ENCODE measurements at places on chromosomes 1 and 21.

DNA sequence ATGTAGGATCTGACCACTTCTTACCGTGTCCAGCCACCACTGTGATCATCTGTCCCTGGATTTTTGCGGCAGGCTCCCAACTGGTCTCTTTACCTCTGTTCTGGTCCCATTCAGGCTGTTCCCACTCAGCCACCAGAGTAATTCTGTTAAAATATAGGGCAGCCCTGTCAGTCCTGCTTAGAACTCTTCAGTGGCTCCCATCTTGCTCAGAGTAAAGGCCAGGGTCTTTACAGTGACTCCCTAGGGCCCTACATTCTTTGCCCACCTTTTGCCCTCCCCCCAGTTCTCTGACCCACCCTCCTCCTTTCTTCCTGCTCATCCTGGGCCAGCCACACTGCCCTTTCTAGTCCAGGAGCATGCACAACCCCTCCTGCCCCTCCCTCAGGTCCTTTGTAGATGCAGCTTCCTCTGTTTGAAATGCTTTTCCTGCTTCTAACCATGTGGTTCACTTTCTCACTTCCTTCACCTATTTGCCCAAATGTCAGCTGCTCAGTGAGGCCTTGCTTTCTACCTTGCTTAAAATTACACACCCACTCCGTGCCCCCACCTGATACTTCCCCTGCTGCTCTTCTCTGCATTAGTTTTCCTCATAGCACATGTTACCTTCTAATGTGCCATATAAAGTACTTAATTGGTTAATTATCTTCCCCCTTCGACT, 7.8 kb downstream of the UBIAD1 start:
- no peak for DNase-seq

- no peak for DNase-seq
Measured at GRCh38 chr1:39405358-39405757, 86.1 kb upstream of the BMP8A start.

DNA sequence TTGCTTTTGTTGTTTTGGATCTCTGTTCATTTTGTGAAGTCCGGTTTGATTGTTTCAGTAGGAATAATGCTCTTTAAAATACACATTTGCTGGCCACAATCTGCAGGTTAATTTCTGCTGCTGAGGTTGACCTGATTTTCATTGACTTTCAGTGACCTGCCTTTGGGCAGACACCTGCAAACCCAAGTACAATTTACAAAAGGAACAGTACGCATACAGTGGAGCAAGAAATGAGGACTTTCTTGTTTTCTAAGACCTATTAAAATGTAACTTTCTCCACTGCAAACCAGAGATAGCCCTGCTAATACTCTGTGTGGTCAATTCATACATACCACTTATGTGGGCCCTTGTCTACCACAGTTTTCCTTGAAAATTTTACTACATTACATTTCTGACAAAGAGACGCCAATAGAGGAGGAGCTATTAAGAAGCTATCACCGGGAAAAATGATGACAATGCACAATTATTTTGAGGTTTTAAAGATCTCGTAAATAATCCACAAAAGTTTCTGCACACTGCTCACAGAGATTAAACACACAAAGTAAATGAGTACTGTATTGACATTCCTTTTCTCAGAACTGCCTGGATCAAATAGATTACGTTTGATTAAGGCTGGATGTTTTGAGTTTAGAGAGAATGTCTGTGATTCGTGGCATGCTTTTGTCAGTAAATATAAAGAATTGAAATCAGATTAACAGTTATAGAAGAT, 141.9 kb downstream of the SDCCAG8 start:
- no peak for DNase-seq

- peak; percentile 60 for DNase-seq
Measured at GRCh38 chr1:2300851-2301606, 72.9 kb downstream of the SKI start.

DNA sequence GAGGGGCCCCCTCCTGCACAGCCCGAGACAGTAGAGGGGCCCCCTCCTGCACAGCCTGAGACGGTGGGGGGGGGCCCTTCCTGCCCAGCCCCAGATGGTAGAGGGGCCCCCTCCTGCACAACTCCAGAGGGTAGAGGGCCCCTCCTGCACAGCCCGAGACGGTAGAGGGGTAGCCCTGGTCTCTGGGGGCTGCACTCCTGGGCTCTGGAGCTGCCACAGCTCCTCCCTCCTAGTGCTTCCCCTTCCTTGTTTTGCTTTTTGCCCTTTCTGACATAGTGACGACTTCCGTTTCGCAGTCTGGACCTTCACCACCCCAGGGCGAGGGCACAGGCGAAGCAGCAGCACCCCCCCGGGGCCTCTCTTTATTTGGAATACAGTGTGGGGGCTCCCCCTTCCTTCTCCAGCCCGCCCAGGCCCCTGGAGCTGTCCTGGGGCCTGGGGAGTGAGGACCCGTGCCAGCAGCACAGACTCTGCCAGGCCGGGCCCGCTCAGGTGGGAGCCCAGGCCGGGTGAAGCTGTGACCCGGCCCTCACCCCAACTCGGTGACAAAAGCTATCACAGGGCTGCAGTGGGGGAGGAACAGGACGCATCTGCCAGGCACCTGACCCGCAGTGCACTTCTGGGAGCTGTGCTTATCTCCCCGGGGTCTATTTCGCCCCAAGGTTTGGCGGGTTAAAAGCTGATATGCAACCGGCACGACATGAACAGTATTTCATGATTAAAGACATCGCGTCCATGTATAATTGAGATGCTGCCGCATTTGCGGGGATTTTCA, 1.1 kb upstream of the PRXL2B start:
- DNase-seq, result peak; percentile 92

- no peak for DNase-seq
Measured at GRCh38 chr1:58395355-58395754, 151.2 kb downstream of the OMA1 start.

GRCh38 chr1:213268221-213268620, 217.2 kb downstream of the RPS6KC1 start:
- DNase-seq, result no peak

DNA sequence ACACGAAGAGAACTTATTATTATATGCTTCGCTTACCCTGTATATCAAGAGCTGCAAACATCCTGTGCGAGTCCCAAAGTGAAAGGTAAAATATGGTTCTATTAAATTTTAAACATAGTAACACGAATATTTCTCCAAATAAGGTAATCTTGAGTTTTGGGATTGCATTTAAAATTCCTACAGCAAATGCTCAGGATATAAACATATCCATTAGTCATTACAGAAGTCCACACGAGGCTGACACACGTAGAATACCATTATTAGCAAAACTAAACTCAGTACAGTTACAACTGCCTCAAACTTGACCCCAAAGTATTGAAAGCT, 282 bp upstream of the LYPLAL1 start:
- no peak for DNase-seq

DNA sequence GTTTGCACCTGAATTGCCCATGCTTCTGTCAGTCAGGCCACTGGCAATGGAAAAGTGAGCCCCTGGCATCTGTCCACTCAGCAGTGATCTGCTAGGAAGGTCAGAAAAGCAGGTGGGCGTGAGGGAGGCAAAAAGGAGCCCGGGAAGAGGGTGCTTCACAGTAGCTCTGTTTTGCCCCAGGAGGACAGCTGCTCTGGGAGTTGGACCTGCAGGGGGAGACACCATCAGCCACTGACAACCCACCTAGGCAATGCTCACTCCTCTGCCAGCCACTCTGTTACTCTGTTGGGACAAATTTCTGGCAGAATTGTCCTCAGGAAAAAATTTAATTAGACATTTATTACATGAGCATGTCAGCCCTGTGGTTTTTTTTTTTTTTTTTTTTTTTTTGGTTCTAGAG, 146.4 kb downstream of the LRIG2 start:
- peak; percentile 56 for DNase-seq

- DNase-seq, result no peak
Measured at GRCh38 chr1:109350655-109351054, 43.8 kb upstream of the MYBPHL start.

- peak; percentile 35 for DNase-seq
Measured at GRCh38 chr1:6385488-6386191, 7.9 kb downstream of the ACOT7 start.

DNA sequence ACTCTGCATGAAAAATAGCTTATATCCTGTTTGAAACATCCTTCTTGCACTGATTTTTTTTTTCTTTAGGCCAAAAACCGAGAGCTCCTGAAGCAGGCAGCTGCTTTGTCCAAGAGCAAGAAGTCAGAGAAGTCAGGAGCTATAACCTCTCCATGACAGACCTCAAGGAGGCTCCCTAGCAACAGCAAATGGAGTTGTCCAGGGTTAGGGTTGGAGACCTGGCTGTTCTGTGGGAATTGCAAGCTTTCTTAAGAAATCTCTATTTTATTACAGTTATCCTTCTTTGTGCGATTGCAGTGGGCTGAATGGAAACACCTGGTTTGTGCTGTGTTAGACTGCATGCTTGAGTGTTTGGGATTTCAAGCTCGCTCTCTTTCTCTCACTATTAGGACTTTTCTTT, 12.6 kb upstream of the STX12 start:
- no peak for DNase-seq

DNA sequence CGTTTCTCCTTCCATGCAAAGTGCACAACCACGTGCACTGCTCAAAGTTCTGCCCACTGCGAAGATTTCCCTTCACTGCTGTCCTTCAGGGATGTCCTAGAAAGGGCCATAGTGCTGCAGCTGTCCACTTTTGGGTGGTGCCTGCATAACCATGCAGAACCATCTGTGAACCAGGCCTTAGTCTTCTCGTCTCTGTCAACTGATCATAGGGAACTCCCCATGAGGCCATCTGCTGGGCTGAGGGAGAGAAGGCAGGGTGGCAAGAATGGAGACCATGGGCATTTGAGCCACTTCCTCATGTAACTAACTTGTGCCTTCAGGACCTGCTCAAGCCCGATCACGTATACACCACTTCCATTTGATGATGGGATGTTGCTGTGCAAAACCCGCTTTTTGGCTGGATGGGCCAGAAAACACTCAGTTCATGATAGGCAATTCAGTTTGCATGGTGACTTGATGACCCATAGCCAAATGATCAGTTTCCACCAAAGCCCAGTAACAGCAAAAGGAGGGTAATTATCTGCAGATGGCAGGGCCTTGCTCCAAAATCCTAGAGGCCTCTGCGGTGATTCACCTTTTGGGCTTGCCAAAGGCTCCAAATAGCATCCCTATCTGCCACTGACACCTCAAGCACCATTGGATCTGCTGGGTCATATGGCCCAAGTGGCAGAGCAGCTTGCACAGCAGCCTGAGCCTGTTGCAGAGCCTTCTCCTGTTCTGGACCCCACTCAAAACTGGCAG, 9.5 kb downstream of the ST6GALNAC5 start:
- peak; percentile 45 for DNase-seq

GRCh38 chr1:5847013-5847659, 145.1 kb downstream of the NPHP4 start:
- DNase-seq, result no peak

DNA sequence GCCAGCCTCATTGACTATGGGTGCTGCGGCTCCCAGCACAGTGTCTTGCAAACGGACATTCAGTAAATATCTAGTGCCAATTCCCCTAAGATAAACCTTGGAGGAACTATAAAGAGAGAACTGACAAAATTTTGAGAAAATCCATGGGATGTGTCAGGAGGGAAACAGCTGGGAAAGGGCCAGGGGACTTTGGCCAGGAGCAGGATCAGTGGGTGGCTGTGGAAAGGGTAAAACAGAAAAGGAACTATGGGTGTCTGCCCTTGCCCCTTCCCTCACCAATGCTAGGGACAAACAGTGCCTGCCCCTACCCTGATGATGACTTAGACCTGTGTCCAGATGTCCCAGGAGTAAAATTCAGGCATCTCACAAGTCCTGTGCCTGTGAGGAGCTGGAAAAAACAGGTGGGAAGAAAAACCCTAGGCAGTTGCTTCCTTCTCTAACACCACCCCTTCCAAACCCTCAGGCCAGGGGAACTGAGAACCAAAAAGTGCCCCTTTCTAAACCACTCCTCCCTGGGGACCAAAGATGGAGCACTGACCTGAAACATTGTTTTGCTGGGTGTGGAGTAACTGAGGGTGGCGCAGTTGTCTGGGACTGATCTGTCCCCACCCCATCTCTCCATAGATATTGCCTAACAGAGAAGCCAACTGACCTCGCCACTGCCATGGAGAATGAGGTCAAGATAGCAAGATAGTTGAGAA, 22.1 kb upstream of the IFNAR2 start:
- no peak for DNase-seq

DNA sequence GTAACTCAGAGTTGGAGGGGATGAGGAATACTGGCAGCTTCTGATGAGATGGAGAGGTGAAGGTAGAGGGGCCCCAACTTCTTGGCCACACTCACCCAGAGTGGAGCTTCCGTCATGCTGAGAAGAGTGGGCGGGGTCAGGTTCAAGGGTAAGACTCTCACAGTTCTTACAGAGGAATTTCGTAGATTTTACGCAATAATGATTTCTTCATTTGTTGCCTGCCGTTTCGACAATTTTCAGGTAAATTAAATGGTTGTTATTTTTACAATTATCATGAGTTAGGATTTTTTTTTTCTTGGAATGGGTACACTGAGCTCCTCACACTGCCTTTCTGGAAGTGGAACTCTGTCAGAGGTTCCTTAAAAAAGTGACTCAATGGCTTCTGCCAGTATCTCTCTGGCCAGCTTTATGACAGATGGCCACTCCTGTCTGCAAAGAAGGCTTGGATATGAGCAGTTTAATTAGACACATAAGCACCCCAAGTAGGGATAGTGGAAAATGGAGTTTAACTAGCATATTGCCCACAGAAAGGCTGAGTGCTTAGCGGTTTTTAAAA, 13.8 kb upstream of the NLRP3 start:
- DNase-seq, result no peak

DNA sequence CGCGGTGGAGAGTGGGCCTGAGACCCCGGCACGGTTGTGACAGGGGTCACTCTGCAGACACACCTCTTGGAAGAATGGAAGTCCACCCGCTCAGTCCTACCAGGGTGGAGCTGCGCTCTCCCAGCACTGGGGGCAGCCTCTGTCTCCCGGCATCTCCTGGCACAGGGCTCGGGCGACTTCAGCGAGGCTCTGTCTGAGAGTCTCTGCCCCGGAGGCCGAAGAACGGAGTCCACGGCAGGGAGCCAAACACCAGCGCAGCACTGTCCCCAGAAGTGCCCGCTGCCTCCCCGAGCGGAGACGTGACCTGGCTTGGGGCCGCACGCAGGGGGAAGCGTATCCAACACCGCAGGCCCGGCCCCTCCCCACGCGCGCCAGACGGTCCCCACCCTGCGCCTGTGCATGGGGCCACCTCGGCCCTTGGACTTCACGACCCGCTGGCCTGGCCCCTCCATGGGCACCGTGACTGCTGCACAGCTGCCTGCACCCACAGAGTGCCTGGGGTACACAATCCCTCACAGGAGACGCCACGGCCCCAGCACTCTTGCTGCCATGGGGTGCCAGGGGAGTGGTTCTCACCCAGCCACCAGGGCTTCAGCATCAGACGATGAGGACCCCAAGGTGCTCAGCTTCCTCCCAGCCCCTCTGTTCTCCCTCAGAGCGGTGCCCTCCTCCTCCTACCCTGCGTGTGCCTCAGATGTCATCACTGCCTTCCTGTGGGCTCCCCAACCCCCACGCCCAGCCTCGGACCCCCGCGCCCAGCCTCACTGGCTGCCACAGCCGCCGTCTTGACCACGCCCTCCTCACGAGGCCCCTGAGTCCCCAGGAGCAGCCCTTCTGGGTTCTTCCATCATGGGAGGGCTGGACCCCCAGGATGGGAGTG, 14.9 kb upstream of the RNF223 start:
- DNase-seq, result no peak

DNA sequence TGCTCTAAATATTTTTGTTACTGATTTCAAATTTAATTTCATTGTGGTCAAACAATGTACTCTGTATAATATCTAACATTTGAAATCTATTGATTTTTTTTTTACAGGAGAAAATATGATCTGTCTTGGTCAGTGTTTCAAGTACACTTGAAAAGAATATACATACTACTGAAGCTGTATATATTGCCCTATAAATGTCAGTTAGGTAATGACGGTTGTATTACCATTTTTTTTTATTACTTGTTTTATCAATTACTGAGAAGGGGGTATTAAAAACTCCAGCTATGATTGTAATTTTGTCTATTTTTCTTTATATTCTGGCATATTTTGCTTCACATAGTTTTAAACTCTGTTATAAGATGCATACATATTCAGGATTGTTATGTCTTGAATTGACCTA, 59.7 kb upstream of the CACHD1 start:
- DNase-seq, result no peak
